ENCODE measurements at places on chromosomes 3 and 15. TPM values are rescaled to one million over a fixed set of nuclear protein-coding genes. Genes with fewer than 3 reads are reported as not detected.

SAMMSON gene
- total RNA-seq: not detected

MGLL gene
- total RNA-seq: 21.6 TPM

FAM81A gene
- total RNA-seq: 1.4 TPM

POPDC2 gene
- 0.65 TPM for total RNA-seq

LPP gene
- 95.1 TPM for total RNA-seq

PROS1 gene
- total RNA-seq: 59.1 TPM

ZDHHC3 gene
- total RNA-seq: 72.1 TPM

Data from articular chondrocyte of knee joint (primary cell).